Activated CD4-positive, alpha-beta T cell treated with anti-CD3 and anti-CD28 coated beads, Interleukin-2, amount 50 U/mL, for 1 hour (primary cell): ENCODE measurements at places on chromosomes 3 and 15.

GRCh38 chr15:92645731-92646130, 9.8 kb downstream of the FAM174B start:
- DNase-seq = no peak

DNA sequence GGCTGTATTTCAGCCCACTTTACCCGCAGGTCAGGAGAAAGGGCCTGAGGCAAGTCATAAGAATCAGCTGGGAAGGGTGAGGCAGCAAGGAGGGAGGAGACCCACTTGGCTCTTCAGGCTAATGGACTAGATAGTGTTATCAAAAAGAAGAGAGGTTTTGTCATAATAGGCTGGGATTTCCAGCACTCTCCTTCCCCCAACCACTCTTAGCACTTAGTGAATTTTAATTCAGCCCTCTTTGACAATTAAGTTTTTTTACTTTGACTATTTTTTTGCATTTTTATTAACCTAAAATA, 771 bp downstream of the MPI start:
- no peak for DNase-seq

- no peak for DNase-seq
Measured at GRCh38 chr3:180142041-180142440, 105.3 kb upstream of the PEX5L start.

DNA sequence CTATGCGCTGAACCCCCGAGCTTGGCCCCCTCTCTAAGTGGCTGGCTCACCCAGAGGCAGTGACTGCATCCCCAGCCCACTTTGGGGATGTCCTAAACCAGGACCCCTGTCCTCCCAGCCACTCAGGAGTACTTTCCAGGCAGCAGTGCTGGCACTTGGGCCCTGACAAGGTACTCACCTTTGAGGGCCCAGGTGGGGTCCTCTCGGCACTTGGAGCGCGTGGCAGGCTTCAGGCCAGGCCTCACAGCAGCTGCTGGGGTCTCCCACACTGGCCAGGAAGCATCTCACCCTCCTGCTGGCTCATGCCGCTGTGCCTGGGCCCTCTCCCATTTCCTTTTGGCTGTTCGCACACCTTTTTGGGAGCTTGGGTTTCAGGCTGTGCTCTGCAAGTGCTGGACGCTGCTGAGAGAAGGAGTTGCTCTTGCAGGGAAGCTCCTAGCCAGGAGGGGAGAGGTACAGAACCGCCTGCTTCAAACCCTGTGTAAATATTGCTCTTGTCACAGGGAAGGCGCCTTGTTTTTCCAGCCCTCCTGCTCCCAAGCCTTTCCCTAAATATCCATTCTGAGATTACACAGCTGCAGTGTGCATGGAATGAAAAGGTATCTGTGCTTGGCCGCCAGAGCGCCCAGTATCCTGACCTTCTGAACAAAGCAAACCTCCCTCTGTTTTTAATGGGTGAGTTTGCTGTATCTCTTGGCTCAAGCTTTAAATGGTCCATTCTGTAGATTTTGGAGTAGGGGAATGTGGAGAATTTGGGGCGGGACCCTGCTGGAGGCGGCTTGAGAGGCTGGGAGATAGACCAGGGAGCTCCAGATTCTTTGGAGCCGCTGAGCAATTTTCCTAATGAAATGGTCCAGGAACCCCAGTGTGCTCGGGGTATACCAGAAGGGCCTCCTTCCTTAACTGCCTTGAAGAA, 45.6 kb downstream of the DNASE1L3 start:
- DNase-seq = no peak

GRCh38 chr3:58256511-58256910, 18.9 kb downstream of the ABHD6 start:
- DNase-seq = no peak

GRCh38 chr3:138937690-138938055, 9.3 kb downstream of the FOXL2 start:
- DNase-seq = no peak

GRCh38 chr3:69683082-69683806, 56.0 kb upstream of the MITF start:
- no peak for DNase-seq

DNA sequence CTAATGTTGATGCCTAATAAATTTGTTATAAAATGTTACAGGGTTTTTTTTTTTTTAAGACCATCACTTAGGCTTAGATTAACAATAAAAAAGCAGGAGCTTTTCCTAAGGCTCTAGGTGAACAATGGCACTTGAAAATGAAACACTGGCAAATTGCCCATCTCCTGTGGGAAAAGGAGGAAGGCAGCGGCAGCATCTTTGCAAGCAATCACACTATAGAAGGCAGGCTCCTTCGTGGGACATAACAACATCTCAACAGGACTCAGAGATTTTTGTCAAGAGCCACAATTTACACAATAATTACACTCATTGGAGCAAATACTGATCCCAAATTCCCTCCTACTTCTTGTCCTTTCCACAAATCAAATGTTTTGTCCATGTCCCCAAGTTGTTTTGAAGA, 646.7 kb downstream of the ROBO2 start:
- DNase-seq = no peak

GRCh38 chr3:69723389-69723788, 15.9 kb upstream of the MITF start:
- no peak for DNase-seq

DNA sequence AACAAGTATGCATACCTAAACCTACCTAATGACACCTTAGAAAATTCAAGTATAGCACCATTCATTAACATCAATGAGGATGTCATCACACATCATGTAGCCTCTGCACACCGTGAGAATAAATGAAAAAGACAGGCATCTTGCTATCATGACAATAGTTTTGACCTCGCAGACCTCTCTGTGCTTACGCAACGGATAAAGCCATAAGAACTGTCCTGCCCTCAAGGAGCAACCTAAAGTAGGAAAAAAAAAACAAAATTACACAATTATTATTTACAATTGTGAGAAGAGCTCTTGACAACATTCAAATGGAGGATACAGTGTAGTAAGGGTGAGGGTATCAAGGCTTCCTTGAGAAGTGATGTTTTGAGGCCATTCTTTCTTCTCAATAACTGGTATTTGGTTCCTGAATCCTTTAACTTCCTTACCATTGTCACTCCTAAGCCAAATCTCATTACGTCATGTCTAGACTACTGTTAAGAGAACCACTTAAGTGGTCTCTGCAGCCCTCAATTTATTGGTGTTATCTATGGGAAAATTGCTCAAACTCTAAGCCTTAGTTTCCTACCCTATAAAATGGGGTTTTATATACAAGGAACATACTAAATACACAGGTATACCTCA, 7.0 kb upstream of the SETD5 start:
- DNase-seq = no peak

- no peak for DNase-seq
Measured at GRCh38 chr3:42440924-42441323, 30.5 kb upstream of the LYZL4 start.

DNA sequence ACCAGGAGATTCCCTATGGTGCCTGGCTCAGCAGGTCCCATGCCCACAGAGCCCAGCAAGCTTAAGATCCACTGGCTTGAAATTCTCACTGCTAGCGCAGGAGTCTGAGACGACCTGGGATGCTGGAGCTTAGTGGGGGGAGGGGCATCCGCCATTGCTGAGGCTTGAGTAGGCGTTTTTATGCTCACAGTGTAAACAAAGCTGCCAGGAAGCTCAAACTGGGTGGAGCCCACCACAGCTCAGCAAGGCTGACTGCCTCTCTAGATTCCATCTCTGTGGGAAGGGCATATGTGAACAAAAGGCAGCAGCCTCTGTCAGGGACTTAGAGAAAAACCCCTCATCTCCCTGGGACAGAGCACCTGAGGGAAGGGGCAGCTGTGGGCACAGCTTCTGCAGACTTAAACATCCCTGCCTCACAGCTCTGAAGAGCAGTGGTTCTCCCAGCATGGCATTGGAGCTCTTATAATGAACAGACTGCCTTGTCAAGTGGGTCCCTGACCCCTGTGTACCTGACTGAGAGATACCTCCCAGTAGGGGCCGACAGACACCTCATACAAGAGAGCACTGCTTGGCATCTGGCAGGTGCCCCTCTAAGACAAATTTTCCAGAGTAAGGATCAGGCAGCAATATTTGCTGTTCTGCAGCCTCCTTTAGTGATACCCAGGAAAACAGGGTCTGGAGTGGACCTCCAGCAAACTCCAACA, 231.5 kb upstream of the SETMAR start:
- no peak for DNase-seq

DNA sequence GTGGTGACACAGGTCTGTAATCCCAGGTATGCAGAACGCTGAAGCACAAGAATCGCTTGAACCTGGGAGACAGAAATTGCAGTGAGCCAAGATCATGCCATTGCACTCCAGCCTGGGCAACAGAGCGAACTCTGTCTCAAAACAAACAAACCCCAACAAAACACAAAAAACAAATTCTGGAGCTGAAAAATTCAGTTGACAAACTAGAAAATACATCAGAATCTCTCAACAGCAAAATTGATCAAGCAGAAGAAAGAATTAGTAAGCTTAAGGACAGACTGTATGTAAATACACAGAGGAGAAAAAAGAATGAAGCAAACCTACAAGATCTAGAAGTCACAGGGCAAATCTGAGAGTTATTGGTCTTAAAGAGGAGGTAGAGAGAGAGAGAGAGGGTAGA, 25.3 kb downstream of the NCBP2 start:
- no peak for DNase-seq

- no peak for DNase-seq
Measured at GRCh38 chr3:66017084-66017483, 21.6 kb downstream of the MAGI1 start.

- DNase-seq = no peak
Measured at GRCh38 chr3:62761311-62761710, 113.9 kb downstream of the CADPS start.

DNA sequence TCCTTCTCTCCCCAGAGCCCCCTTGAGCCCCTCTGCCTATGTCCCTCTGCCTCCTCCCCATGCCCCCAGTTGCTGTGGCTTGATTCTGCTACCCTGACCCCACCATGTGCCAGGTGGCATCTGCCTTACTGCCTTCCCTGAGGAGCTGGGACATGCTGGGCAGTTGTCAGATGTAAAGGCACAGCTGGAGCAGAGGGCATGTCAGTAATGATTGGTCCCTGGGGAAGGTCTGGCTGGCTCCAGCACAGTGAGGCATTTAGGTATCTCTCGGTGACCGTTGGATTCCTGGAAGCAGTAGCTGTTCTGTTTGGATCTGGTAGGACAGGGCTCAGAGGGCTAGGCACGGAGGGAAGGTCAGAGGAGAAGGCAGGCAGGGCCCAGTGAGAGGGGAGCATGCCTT, 3.5 kb upstream of the PPCDC start:
- no peak for DNase-seq

GRCh38 chr15:68232937-68233336, 3.4 kb upstream of the CLN6 start:
- DNase-seq = no peak

DNA sequence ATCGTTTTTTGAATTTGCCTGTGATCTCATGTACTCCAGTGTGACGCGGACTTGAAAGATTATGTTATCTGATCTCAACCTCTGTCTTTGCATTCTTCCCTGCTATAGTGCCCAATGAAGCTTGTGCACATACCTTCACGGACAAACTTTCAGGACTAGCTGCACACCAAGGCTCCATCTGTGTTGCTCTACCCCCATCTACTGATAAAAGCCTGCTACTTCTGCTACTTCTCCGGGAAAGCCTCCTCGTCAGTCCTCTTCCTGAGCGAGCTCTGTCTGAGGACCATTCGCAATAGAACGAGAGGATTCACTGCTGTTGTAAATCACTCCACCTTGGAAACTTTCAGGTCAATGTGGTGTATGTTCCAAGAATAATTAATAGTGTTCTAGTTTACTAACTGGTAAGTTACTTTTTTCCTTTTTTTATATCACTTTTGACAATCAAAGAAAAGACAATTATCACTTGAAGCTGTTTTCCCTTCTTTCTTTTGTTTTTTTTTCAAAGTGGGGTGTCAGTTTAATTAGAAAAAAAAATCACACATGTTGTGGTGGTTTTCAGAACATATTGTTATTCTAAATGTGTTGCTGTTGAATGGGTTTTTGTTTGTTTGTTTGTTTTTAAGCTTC, 217.6 kb downstream of the ARRDC4 start:
- no peak for DNase-seq

DNA sequence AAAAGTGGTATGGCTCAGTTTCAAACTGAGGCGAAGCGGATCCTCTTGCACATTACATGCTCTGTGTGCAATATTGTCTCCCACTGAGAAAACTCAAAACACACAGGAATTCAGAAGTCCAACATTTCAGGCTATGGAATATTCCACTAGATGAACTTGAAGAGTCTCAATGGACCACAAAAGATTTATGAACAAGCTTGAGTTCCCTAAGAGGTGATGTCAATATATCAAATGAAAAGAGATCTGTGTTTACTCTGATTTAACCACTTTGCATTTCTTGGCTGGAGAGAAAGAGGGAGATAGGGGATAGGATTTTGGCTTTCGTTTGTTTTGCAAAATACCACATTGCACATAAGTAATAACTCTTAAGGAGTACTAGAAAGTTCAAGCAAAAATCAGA, 20.3 kb downstream of the PDZRN3 start:
- DNase-seq = no peak

DNA sequence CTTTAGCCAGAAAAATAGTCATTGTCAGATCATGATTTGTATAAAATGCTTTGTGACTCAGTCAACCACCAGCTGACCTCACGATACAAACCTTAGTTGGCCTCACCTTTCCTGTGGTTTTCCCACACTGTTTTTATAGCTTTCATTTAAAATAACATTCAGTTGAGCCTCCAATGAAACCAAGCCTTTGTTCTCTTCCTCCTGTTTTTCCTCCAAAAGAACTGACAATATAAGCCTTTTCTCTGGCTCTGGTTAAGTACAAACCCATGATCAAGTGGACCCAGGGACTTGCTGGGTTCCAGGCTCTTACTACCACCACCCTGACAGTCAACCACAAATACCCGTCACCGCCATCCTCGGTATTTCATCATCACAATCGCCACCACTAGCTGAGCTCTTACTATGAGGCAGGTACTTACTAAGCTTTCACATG, 81.7 kb downstream of the TAMM41 start:
- no peak for DNase-seq

DNA sequence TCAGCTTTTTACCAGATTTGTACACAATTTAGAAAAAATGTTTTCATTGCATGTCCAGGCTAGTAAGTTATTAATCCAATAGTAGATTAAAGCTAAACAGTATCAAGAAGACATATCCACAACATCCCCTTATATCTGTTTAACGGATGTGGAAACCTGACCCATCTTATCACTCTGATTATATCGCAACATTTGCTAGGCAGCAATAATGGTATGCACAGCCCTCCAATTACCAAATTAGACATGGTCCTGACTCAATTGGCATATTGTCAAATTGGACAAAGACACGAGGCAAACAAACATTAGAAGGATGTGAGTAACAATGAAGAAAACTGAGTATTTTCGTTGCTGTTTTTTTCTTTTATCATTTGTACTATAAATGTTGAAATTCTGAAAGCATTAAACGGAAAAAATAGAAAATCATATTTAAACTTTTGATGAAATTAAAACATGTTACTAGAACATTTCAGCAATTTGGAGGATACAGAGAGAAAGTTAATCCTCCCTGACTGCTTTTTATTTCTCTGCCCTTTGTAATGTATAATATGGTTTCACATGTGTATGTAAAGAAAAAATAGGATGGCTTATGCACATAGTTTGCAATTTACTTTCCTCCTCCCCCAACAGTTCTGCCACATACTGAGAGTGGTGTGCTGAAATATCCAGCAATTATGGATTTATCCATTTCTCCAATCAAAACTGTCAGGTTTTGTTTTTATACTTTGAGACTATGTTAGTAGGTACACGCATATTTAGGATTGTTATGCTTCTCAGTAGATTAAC, 633.7 kb downstream of the ZIC1 start:
- DNase-seq = no peak

- no peak for DNase-seq
Measured at GRCh38 chr3:30221619-30222018, 384.8 kb upstream of the TGFBR2 start.

- no peak for DNase-seq
Measured at GRCh38 chr15:83784975-83785374, 131.1 kb downstream of the ADAMTSL3 start.

- no peak for DNase-seq
Measured at GRCh38 chr15:84937144-84937543, 44.5 kb upstream of the PDE8A start.
